ENCODE measurements at places on chromosomes 16 and 17. TPM values are rescaled to one million over a fixed set of nuclear protein-coding genes. Genes with fewer than 3 reads are reported as not detected.

The ALOX12B gene
- not detected for total RNA-seq

The LGALS9 gene
- total RNA-seq: 3.3 TPM

The NOB1 gene
- 23.2 TPM for total RNA-seq

The KIF2B gene
- total RNA-seq: not detected

The VAC14 gene
- total RNA-seq: 88.6 TPM

The HOXB8 gene
- total RNA-seq: not detected

The TMED6 gene
- not detected for total RNA-seq

The KRTAP4-1 gene
- not detected for total RNA-seq

The TPSG1 gene
- total RNA-seq: not detected

The FKBP10 gene
- 563 TPM for total RNA-seq

The KCNH4 gene
- not detected for total RNA-seq

The ANKS4B gene
- not detected for total RNA-seq

The ZPBP2 gene
- not detected for total RNA-seq
